ENCODE measurements at places on chromosomes 11 and 22.
A peak's percentile ranks its signal among the peaks of the same experiment; 100 is the strongest.

DNA sequence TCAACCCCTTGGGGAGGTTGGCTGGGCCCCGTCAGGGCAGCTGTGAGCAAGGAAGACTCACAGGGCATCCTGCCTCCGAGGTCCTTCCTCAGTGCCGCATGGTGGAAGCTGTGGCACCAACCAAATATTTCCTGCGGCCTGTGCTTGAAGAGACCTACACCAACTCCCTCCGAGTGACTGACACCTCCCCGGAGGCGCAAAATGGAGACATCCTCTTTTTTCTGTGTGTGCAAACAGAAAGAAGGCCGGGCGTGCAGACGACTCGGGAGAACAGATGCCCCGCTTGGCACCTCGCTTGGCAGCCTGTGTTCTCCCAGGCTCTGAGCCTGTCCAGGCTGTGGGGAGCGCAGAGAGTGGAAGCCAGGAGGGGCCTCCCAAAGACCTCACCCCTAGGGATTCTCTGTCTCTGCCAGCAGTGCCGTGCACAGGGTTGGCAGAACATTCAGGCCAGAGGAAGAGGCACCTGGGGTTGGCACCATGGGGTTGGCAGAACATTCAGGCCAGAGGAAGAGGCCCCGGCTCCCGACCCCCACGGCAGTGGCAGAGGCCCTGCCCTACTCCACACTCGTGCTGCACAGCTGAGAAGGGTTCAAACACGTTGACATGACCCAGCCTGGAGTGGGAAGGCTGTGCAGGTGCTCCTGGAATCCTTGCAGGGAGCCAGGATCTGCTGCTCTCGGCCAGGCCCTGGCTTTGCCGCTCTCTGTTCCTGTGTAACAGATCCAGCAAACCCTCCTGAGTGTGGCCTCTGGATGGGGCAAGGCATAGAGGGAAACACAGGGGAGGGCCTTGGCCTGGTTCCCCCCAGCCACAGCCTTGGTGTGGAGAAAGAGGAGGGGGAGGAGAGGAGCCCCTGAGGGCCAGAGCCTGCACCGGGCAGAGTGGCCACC lies 805.5 kb downstream of the BRD1 start:
- DNase-seq: no peak

GRCh38 chr11:122803306-122803705 lies 35.0 kb upstream of the CRTAM start:
- no peak for DNase-seq

DNA sequence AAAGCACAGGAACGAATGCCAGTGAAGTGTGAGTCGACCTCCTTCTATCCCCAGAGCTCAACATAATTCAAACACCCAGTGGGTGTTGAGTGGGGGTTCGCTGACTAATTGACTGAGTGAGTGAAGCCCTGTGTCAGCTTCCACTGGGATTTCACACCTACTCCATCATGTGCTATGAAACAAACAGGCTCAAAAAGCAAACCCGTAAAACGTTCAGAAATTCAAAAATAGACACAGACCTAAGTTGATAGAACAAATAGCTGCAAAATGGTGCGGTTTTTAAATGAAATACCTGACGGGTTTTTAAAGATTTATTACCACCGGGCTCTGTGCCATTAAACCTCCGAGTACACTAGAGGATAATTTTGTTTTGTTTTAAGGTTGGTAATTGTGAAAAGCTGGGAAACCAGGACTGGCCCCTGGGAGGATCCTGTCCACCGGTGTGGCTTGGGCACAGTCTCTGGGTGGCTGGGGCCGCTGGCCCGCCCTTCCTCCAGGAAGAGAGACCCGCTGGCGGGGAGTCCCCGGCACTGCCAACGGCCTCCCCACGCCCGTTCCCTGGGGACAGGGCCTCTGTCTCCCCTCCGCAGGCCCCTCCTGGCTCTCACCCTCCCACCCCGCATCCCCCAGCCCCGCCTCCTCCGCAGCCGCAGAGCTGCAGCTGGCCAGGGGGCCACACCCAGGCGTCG lies 13.6 kb downstream of the KCNJ5 start:
- DNase-seq: no peak

- DNase-seq: peak; percentile 33
Measured at GRCh38 chr11:113305440-113306336, 8.7 kb upstream of the TTC12 start.

DNA sequence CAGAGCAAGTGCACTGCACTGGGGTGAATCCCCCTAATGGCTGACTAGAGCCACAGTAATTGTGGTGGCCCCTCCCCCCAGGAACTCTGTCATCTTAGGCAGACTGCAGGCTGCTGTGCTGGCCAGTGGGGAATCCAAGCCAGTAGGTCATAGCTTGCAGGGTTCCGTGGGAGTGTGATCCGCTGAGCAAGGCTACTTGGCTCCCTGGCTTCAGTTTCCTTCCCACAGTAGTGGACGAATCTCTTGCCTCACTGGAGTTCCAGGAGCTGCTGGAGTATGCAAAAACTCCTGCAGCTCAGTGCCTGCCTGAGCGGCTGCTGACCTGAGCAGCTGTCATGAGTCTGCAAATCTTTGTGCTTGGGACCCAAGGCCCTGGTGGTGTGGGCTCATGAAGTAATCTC lies 13.2 kb downstream of the OOSP3 start:
- no peak for DNase-seq

DNA sequence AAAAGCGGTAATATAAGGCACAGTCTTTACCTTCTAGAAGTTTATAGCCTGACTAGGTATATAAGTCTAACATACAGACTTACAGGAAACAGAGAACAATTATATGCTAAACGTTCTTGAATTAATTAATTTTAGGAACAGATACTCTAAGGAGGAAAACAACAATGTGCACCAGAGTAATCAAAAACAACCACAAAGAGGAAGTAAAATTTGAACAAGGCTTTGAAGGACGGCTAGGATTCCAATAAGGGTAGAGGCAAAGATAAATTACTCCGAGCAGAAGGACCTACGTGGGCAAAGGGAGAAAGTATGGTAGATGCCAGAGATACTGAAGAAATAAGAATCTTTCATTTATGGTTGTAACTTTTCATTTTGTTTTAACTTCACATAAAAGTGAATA lies 54.4 kb downstream of the ENTHD1 start:
- DNase-seq: no peak

Measured in LNCaP clone FGC (cell line).